NCI-H1694 treated with DMSO at 0.1 percent for 48 hours (cell line): ENCODE measurements at places on chromosomes 7 and 10.

- peak; percentile 10 for DNase-seq
Measured at GRCh38 chr10:88693392-88694020, 12.5 kb upstream of the LIPK start.

DNA sequence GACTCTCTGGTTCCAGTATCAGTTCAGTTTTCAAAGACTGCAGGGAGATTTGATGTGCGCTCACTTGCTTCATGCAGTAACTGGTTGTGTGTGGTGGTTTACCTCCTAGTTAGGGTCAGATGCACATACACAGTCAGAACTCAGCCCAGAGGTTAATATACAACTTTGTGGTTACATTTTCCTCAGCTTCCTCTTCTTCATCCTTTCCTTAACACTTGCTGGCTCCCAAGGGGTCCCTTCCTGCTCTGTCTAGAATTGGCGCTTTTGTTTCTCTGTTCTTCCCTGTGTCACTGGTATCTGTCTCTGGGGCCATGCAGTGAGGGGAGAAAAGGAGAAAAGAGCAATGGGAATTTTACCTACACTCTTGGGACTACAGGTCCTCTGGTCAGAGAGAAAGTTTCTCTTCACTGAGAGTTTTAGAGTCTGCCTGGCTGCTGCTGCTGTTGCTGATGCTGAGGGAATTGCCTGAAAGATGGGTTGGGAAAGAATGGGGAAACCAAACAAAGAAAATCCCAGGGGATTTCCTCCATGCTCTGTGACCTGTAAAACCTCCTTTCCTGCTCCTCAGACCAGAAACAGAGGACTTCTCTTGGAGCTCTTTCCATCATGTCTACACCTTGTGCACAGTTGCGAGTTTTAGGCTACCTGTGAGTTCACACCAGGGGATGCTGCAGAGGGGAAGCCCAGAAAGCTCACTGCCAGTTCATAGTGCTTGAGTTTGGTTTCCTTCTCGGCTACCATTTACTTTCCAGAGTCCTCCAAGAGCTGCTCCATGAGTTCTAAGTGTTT, 74.6 kb downstream of the WDFY4 start:
- no peak for DNase-seq

DNA sequence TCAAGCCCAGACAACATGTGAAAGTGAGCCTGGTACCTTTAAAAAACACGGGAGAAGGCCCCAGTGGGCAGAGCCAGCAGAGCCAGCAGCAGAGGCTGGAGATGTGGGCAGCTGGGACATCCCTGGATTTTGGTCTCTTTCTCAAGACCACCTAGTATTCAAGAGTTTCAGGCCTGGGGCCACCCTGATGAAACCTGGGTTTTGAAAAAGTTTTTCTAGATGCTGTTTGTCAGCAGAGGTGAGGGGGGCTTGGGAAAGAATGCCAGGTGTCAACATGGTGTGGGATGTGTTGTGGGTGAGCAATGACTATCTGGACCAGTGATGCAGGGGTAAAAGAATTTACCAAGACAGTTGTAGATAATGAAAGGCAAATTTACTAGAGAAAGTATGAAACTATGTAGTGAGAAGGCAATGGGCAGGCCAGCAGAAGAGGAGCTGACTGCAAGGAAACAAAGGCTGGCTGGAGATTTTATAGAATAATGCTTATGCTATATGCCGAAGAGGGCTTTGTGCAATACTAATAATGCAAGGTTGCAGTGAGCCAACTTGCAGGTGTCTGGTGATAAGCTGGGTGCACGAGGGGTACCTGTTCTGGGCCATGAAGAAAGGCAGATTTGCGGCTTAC, 28.1 kb upstream of the PLEKHA1 start:
- DNase-seq = no peak

GRCh38 chr10:3861795-3862194, 76.8 kb upstream of the KLF6 start:
- DNase-seq = no peak

DNA sequence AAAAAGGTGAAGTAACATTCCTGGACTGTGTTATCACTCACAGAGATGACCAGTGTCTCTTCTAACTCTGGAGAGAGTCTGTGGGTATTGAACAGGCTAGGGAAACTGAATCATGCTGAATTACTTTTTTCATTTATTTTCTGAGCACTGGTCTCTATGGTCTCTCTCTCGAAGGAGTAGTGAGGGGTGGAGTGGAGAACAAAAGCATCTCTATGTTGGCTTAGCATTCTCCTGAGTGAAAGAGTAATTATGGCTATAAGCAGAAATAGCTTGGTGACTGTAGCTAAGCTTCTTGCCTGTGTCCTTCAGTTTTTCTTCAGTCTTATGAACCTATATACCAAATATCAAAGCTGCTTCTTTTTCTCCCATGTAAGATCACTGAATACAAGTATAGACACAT, 64.6 kb upstream of the PTN start:
- DNase-seq = no peak

DNA sequence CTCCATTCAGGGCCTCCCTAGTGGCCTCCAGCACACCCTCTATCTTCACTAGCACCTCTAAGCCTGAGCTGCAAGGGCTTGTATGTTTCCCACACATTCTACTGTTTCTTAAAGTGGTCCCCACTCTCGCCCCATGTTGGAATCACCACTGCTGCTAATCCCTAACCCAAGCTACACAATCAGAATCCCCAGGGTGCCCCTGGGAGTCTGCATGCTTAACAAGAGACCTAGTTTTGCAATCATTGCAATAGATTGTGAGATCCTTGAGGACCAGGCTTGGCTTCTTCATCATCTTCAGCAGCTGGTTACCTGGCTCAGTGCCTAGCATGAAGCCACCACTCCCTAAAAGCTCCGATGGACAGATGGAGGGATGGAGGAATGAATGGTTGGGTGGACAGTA, 113.9 kb downstream of the MYOF start:
- no peak for DNase-seq

GRCh38 chr10:112202561-112203241, 19.1 kb upstream of the GPAM start:
- no peak for DNase-seq

DNA sequence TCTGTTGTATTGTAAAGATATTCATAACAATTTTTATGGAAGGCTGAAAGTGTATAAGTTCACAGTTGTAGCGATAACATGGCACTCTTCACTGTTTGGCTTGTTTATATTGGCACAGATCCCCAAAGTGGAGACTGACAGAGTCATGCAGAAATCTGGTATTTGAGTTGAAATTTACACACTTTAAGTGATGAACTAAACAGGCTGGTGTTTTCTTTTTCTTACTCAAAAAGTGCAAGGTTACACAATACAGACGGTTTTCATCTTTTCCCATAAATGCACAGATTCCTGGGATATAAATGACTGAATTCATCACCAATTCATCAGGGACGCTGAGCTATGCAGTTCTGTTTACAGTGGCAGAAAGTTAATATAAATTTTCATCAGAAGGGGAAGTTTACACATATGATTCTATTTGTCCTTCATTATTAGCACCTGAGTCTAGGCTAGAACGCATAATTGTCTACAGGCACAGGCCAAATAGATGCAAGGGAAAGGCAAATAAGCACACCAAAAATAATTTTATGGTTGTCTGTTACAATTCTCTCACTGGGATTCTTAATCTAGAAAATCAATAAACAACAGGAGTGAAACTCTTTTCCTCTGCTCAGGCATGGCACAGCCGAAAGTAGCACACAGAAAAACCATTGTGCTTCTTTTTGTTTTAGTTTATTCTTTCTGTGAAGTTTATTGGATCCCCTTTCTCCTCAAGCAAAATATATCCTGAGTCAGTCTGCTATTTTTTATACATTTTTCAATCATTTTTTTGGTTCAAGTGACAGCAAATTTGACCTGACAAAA, 88.0 kb downstream of the FOXP2 start:
- DNase-seq = no peak

DNA sequence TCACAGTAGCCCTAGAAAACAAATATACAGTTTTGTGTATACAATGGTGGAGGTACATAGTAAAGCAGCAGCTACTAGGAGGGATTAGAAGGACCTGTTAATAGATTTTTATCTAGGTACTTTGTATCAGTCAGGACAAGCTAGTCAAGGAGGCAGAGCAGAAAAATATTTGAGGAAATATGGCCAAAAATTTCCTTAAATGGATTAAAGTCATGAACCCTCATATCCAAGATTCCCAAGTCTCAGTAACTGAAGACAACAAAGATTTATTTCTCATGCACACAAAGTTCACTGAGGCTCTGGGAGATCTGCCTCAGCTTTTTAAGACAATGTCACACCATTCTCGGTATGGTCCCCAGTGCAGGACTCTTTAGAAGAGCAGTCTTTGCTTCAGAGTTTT, 28.1 kb upstream of the ARMC3 start:
- DNase-seq = no peak

DNA sequence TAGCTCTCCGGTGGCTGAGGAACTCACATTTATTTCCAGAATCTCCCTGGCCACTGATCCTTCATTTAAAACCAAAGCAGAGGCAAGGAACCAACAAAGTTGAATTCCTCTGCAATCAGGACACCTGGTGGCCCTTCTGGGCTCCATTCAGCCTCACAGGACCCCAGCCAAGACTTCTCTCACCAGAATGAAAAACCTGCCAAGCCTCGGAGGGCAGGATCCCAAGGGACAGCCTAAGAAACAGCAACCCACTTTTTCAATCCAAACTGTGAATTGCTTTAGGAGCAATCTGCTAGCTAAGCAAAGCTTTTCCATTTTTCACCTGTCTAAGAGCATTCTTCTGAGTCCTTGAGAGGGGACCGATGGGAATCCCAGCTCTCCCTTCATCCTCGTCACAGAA, 34.6 kb downstream of the OAT start:
- DNase-seq = no peak

- DNase-seq = no peak
Measured at GRCh38 chr10:125226005-125226404, 65.6 kb upstream of the CTBP2 start.

- no peak for DNase-seq
Measured at GRCh38 chr7:47950714-47951113, 2.4 kb upstream of the PKD1L1 start.

GRCh38 chr7:131532570-131533091, 23.8 kb downstream of the PODXL start:
- no peak for DNase-seq

DNA sequence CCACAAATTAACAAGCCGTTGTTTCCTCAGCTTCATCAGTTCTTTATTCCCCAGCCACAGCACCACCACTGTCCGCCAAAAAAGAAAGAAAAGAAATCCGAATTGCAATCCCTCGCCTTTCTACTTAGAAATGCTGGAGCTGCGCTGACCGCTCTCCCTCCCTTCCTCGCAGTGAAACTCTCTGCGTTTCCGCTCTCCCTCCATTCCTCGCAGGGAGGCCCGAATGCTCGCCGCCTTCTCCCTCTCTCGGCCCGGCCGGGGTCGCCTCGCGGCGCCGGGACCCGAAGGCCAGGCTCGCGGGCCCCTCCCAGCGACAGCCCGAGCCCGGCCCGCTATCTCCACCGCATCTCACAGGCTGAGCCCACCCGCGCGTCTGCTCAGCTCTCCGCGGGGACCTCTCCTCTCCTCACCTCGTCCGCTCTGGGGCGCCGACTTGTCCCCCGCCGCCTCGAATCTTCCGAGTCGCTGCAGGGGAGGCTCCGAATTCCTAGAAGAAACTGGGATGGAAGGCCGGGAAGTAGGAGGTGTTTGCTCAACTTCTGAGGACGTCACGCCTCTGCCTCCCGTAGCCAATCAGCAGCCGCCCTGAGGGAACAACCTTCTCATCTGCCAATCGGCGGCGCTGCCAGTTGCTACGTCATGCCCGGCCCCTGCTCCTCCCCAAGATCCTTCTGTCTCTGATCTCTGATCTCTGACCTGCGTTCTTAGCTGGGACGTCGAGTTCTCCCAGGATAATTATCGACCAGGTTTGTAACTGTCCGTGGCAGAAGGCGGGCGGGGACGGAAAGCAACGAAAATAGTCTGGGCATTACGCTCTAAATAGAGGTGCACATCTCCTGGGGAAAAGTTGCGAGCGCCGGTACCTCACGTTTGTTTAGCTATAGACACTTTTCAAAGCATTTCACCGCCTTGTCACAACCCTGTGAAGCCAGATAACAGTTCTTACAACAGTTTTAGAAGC, at the start of gene AASS:
Gene AASS (minus strand): TSS at position 499 of the 961 bp plus-strand sequence. CDS start 10,523 bp downstream, outside the sequence.
- peak; percentile 82 for DNase-seq

DNA sequence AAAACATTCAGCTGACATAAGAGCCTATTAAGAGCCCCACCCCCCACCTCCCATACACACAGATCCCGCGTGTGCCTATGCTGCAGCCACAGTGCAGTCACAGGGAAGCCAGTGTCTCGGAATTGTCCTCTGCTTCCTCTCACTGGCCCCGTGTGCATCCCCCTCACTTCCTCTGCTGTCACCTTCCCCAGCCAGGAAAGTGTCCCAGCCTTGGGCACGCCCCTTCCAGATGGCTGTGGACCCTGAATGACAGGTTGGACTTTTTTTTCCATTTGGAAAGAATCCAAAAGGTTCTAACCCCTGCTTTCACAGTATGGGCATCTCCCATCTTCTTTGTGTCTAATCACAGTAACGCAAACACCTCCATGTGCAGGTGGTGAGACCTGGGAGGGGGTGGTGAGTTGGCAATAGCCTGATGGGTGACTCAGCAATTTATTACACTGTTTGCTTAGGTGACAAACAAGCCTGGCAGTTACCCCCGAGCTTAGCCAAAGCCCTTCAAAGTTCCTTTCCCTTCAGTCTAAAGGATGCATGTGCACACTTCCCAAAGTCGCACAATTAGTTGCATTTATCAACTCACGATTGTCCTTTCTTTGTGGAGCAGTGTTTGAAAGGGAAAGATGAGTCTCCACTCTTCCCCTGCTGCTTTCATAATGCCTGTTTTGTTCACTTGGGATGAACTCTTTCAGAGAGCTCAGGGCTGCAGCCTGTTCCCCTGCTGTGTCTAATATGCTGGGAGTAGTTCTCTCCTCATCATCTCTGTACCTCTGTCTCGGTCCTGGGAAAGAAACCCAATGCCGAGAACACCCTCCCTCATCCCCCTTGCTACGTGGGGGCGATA, 67.5 kb upstream of the EFCAB10 start:
- DNase-seq = peak; percentile 94

GRCh38 chr10:80356989-80357850, 639 bp downstream of the DYDC2 start:
- no peak for DNase-seq

- no peak for DNase-seq
Measured at GRCh38 chr10:114662646-114663217, 4.7 kb upstream of the ABLIM1 start.

DNA sequence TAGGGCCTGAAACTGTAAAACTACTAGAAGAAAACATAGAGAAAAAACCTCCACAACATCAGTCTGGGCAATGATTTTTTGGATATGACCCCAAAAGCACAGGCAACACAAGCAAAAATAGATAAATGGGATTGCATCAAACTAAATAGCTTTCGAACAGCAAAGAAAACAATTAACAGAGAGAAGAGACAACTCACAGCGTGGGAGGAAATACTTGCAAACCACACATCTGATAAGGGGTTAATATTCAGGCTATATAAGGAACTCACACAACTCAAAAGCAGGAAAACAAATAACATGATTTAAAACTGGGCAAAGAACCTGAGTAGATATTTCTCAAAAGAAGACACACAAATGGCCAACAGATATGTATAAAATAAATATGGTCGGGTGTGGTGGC, 7.7 kb upstream of the GSTK1 start:
- no peak for DNase-seq

DNA sequence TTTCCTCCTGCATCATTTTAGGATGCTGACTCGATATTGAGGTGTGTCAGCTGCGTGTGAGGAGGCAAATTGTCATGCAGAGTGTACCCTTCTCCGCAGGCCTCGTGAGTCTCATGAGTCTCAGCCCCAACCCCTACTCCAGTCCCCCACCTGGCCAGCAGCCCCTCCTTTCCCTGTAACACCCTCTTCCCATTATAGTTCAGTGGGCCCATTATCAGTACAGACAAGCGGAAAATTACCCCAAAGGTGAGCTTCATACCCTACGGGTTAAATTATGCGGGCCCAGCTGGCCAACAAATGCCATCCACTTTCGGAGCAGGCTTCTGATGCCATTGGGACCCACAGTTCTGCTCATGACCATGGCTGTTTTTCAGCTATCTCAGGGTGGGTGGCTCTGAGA, 25.2 kb downstream of the SFTPD start:
- DNase-seq = no peak
